Stimulated activated CD4-positive, alpha-beta T cell treated with anti-CD3 and anti-CD28 coated beads, Interleukin-2, amount 100 ng/mL, for 24 hours (primary cell): ENCODE measurements at places on chromosomes 16 and 17.

DNA sequence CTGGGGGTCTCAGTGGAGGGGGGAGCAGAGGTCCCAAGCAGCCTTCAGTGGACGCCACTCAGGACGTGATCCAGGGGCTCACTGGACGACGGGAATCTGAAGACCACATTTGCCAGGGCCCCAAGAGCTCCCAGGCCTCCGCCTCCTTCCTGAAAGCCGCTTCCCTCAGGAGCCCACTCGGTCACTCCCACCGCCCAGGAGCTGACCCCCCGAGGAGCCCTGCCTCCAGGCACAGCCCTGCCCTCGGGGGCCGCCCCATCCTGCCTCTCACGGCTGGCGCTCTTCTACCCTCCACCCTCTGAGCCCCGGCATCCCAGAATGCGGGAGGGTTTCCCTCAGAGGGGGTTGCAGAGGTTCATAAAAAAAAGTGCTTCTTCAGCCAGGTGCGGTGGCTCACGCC is 24.2 kb downstream of the TIMM22 start:
- no peak for DNase-seq

DNA sequence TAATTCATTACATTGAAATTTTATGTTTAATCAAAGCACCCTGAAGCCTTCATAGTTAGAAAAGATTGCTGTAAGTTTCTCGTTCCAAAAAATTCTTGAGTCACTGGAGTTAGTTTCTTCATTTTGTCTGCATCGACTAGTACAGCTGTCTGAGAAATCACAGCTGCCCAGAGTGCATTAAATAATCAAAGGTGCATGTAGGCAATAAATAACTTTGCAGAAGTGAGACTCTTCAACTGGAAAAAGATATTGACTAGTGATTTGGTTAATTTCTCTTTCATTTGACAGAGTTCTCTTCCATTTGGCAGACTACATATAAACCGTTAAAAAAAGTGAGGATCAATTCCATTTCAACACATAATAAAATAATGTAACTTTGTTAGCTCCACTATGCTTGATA is 234.0 kb downstream of the CNTNAP4 start:
- DNase-seq: no peak

DNA sequence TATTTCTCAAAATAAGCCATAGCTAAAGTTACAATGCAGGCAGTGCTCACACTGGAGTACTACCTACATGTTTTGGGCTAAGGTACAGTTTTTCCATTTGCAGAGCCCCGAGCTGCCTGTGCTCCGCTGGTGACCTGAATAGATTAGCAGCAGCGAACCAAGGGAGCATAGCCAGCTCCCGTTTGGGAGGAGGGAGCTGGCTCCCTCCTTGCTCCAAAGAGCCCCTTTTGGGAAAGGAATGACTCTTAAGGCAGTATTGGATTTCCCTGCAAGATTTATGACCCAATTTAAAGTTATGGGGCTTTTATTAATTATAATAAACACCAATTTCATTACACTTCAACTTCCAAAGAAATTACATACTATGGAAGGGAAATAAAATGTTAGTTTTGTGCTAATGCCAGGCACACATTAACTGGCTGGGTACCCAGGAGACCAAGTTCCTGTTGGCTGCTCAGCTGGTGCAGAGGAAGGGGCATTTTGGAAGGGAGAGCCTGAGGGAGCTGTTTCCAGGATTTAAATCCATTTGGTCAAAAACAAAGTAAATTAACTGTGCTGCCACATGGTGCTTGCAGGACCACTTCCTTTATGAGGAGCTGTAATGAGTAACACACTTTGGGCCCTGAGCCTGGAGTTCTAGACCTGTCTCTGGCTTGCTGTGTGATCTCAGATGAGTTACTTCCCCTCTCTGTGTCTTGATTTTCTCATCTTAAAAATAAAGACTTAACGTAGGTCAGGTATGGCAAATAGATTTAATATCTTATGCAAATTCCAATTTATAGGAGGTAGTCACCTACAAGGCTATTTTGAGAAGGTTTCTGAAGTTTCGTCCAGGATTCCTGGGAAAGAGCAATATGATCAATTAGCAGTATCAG is 362.1 kb upstream of the CCL2 start:
- DNase-seq: no peak

GRCh38 chr16:55326261-55327092 is 2.5 kb downstream of the IRX6 start:
- DNase-seq: no peak

DNA sequence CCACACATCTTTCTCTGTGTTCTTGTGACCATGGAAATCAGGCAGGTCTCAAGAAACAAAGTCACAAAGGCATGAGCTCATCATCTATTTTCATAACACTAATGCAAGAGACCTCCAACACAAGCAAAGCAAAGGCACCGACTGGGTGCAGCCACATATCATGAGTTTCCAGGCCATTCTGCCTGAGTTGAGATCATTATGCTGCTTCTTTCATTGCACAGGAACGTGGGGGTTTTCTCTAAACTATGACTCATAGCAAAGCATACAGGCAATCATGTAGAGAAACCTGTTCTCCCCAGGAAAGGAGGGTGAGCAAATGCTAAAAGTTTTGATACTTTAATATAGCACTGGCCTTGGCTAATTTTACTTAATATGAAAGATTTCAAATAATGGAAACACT is 60.7 kb downstream of the GRIN2A start:
- no peak for DNase-seq

GRCh38 chr17:37492167-37492566 is 2.5 kb downstream of the DUSP14 start:
- DNase-seq: no peak
